ENCODE measurements at places on chromosomes 2 and 18.
A peak's percentile ranks its signal among the peaks of the same experiment; 100 is the strongest.

GRCh38 chr2:39488450-39488849 is 51.4 kb upstream of the MAP4K3 start:
- peak; percentile 31 for DNase-seq

DNA sequence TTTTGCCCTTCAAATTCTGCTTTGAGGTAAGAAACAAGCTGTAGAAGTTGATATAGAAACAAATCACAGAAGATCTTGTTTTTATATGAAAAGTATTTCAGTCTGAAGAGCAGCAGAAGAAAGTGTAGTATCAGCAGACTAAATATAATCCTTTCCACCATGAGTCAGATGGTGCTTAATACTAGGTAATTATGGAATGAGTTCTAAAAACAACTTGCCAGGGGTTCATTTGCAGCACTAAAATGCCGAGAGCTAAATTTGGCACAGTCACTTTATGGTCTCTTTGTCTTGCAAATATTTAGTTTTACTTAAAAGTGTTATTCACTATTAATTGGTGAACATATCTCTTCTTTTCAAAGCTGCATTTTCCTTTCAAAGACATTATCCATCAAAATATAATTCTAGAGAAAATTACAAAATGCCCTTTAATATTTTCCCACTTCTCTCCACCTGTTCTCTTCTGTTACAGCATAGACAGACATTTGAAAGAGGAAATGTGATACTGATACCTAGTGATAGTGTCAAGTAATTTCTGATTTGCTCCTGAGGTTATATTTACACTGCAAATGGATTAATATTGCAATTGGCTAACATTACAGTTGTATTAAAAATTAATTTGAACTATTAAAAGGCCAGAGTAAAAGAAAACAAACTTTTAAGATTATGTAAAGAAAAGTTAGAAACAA is 5.3 kb downstream of the MYL1 start:
- no peak for DNase-seq

GRCh38 chr2:152676461-152676860 is 40.8 kb downstream of the PRPF40A start:
- DNase-seq, result no peak

- DNase-seq, result no peak
Observed at GRCh38 chr2:66525606-66526005, 90.7 kb downstream of the MEIS1 start.

GRCh38 chr18:58576638-58577251 is 52.1 kb downstream of the ALPK2 start:
- no peak for DNase-seq

GRCh38 chr2:10900216-10901109 is 11.3 kb upstream of the KCNF1 start:
- DNase-seq, result no peak

DNA sequence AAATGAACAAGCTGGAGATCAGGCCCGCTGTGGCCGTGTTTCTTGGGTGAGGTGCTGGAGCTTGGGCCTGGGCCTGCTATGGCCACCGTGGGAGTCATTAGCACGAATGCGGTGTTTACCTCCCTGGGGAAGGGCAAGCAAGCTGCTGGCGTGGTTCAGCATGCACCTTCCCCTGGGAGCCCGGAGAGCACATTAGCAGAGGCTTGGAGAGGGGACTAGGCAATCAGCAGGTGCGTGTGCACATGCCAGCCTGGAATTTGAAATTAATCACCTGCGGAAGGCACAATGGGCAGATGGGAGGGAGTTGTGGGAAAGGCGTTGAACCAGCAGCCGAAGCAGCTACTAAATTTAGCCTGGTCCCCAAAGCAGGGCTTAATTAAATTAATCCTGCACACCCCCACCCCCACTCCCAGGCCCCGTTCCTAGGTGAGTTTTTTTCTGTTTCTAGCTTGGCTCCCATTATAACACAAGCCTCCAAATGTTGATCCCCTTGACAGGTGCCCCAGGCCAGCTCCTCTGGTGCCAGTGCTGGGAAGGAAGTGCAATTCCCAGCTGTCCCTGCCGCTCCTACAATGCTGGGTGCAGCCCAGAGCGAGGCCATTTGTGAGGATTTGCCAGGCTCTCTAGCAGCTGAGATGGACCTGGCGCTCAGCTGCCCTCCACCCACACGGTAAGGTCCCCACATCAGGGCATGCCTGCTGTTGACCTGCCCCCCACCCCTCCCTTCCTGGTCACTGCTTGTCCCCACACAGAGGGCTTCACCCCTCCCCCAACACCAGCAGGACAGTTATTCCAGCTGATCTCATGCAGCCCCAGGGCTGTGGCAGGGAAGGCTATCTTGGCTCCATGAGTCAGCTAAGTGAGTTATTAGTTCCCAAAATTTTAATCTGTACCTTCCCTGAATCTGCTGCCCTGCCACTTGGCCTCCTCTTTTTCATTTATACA is 115.0 kb downstream of the ZBTB7C start:
- no peak for DNase-seq

- DNase-seq, result peak; percentile 46
Observed at GRCh38 chr2:240701091-240701735, 9.5 kb downstream of the AQP12A start.

DNA sequence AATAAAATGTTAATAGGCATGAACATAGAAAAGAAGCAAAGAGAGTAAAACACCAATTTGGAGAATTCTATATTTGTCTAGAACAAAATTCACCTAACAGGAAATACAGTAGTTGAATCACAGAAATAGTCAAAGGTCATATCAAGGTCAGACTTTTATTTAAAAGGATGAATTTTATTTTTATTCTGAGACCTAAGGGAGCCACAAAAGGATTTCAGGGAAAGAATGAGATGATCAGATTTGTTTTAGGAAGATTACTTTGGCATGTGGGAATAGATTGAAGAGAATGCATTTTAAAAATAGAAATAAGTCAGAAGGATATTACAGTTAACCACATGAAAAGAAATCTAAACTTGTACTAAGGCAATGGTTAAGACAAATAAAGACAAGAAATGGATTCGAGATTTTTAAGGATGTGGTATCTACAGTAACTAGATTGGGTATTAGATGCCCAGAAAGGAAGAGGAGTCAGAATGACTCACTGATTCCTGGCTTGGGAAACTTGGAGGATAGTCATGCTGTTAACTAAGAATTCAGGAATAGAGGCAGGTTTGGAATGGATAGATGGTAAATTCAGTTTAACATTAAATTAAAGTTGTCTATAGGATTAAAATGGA is 56.0 kb downstream of the METTL4 start:
- no peak for DNase-seq

GRCh38 chr2:192498747-192499146 is 304.0 kb upstream of the TMEFF2 start:
- DNase-seq, result no peak

- DNase-seq, result no peak
Observed at GRCh38 chr18:44062345-44062744, 618.3 kb upstream of the SETBP1 start.

DNA sequence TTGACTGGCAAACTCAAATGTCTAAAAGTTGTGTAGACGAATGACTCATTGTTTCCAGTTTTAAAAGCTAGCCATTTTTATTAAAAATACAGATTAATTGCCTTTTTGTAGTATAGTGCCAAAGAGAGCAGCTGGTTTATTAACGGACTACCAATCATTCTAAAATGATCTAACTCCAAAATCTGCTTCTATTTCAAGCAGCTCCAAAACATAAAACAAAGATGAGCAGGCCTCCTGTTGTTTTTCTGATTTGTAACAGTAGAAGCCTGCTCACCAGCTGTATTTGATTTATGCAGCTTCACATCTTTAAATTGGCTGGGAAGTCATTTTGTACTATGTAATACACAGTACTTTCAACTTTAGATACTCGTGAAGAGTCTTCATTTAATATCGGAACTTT is 171.8 kb downstream of the UBR3 start:
- DNase-seq, result no peak

GRCh38 chr18:6056171-6056910 is 161.0 kb upstream of the TMEM200C start:
- DNase-seq, result no peak

DNA sequence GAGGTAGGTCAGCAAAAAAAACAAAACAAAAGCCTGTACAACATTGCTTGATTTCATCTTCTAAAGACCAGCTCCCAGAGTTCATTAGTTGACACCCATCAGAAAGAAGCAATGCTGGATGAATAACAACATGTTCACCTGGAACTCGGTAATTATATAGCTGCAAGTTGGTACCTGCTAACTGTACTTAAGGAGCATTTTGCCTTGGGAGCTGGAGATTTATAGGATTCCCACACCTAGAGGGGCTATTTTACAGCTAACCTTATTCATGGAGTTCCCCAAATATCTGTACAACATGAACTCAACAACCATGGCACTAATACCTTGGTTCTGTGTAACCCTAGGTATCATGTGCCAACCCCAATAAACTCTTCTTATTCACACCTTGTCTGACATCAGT is 281.1 kb upstream of the NCKAP5 start:
- no peak for DNase-seq
